ENCODE measurements at places on chromosomes 11 and 22.

DNA sequence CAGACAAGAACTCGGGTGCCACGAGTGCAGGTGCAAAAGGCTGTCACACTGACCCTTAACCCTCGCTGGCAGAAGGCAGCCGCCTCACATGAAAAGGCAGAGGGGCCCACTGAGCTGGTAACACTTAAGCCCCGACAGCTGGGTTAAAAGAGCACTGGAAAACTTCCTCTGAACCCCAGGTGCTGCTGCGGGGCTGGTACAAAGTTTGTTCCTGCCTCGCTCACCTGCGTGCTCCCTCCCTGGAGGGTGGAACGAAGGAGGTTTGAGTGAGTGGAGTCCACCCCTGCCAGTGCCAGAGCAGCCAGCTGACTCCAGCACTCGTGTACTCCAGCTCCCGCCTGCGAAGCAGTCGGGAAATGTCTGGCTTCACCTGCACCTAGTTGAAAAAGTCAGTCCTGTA is 12.6 kb downstream of the SULT4A1 start:
- no peak for DNase-seq

GRCh38 chr11:67607507-67607906 is 771 bp downstream of the NDUFV1 start:
- DNase-seq, result no peak

GRCh38 chr11:125223901-125224361 is 59.4 kb downstream of the PKNOX2 start:
- no peak for DNase-seq

DNA sequence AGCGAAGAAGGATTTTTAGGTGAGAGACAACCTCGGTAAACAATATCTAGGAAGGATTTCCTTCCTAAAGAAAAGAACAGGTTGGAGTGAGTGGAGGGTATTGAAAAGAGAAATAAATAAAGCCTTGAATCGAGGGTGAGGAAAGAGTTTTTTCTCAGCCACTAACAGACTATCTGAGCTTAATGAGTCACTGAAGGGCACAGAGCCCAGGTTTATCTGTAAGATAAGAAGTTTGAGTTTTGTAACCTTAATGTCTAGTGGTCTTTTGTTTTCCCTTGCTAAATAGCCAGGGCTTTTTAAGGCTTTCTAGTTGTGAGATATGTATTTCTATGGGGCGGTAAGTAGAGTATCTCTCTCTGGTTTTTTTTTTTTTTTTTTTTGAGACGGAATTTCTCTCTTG is 394.5 kb upstream of the KIRREL3 start:
- no peak for DNase-seq

DNA sequence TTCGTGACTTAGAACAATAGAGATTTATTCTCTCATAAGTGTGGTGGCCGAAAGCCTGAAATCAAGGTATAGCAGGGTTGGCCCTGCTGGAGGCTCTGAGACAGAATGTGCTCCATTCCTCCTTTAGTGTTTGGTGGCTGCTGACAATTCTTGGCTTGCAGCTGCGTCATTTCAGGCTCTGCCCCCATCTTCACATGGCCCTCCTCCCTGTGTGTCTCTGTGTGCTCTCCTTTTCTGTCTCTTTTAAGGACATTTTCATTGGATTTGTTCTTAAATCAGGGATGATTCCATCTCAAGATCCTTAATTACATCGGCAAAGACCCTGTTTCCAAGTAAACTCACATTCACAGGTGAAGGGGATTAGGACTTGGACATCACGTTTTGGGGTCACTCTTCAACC is 10.2 kb upstream of the APOL6 start:
- no peak for DNase-seq

- no peak for DNase-seq
Observed at GRCh38 chr22:39313258-39314001, 6.0 kb downstream of the RPL3 start.

DNA sequence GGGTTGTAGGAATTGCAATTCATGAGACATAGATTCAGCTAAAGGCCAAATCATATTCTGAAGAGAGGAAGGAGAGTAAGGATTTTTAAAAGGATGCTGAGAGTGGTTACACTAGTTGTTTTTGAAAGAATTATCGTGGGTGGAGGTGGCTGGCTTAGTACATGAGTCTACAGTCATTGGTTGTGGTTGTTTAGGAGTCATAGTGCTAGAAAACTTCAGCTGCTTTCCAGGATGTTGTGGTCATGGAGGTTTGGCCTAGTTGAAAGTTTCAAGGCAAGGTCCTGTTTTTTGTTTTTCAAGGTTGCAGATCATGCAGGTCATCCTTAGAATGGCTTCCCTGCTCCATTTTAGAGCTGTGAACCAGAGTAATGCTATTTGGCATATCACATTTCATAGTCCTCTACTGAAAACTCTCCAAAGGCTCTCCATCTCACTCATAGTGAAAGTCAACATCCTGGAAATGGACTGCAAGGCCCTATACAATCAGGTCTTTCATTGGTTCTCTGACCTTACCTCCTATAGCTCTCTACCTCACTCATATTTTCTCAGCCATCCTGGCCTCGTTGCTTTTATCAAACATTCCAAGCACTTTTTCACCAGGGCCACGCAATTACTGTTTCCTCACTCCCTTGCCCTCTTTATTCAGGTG is 26.1 kb upstream of the ZBTB44 start:
- peak; percentile 28 for DNase-seq

DNA sequence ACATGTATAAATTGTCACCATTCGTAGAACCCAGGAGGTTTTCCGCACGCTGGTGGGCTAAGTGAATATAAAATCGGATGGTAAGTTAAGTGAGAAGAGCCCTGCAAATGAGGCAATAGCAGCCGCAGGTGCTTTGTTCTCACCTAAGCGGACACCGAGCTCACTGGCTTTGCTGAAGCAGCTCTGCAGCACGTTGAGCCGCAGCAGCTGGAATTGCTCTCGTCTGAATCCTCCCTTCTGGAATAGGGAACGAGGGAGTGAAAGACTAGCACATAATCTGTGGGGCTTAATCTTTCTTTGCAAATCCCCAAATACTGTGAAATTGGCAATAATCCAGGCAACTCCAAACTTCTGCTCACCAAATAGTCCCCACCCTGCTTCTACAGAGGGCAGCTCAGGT is 488.1 kb downstream of the NTM start:
- DNase-seq, result no peak

GRCh38 chr22:37147186-37147990 is 2.3 kb downstream of the IL2RB start:
- no peak for DNase-seq

DNA sequence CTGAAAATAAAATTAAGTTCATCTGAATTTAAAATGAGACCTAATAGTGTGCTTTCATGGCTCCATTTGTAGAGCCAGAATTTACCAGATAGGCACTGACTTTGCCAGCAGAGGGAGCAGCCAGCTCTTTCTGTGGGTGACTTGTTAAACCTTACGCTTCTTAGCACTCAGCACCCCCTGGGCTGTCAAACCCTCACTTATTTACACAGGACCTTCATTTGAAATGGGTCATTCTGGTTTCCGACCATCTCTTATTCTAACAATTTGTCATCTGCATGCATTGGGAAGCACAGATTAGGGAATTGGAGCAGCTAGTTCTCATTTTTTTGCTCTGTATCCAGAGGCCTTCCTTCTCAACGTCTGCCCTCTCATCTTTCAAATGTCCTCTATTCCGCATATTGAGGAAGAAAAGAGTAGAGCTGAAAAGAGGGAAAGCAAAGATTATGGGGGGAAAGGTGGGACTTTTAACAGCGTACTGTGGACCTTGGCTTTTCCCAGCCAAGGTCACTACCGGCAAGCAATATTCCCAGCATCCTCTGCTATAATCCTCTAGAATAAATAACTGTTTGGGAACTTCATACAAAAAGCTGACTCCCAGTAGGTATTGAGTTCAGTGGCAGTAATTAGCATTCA is 3.1 kb downstream of the ASRGL1 start:
- peak; percentile 47 for DNase-seq

DNA sequence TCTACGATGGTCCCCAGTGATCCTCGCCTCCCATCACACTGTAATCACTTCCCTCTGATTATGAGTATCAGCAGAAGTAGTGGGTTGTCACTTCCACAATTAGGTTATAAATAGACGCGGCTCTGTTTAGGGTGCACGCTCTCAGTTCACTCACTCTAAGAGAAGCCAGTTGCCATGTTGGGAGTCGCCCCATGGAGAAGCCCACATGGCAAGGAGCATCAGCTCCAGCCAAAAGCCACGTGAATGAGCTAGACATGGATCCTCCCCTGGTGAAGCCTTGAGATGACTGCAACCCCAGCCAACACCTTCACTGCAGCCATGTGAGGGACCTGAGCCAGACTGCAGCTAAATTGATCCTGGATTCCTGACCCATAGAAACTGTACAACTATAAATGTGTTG is 26.4 kb upstream of the MYOD1 start:
- DNase-seq, result no peak

GRCh38 chr11:96906476-96906875 is 516.7 kb downstream of the JRKL start:
- no peak for DNase-seq

- no peak for DNase-seq
Observed at GRCh38 chr11:102577723-102578122, 47.2 kb upstream of the MMP7 start.
